T-helper 2 cell treated with Interferon-gamma antibody and Interleukin-4, amounts not matched to agents 5 μg/mL and 100 μg/mL, for 36 hours (primary cell): ENCODE measurements at places on chromosomes 1 and 21.

DNA sequence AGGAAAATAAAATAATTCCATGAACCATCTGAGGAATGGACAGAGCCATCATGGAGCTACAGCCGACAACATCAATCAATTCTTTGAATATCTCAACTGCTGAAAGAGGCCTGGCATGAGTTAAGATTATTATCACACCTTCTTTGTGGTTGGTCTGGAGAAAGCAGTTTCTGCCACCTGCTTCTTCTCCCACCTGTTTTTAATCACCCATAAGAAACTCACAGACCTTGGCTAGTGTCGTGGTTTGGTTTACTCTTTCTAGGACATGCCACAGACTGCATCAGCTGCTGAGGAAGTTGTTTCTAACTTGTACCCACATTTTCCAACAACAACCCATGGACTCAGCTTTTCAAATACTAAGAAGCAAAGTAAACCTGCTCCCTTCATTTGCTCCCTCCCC lies 65.6 kb downstream of the NTPCR start:
- no peaks in the 10 kb centered on the region for H3K27me3 ChIP-seq
- no peak overlapping the region for H3K4me3 ChIP-seq
- DNase-seq: no peak
- H3K27ac ChIP-seq: no peak overlapping the region
- peaks cover 4% of the 10 kb centered on the region for H3K36me3 ChIP-seq
- H3K4me1 ChIP-seq: peaks cover 8% of the 10 kb centered on the region

DNA sequence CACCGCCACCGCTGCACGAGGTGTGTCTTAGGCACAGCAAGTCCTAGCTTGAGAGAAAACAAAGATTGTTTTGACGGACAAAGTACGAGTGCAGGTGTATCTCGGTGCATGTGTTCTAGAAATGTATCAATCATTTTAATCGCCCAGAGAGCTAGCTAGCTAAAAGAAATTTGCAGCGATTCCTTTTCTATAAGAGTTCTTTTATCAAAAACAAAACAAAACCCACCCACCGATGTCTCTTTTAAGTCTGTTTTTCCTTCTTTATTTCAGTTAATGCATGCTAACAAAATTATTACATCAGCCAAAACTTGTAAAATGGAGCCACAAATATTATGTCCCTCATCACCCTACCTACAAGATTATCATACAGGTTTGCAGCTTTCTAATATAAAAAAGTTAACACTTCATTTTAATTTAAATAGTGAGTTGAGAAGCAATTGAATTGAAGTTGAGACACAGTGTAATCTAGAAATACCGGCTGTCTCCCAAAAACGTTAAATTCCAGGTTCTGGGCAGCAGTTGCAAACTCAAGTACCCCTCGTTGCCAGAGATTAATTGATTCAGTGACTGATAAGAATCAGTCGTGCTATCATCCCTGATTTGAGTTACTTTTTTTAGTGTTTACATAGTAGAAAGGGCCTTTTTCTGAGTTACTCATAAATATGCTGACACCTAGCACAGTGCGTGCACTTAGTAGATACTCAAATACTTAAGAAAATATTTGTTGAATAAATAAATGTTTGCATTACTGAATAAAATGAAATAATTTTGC lies 1.5 kb upstream of the SYDE2 start:
- peak overlapping the region; percentile 92 for H3K27ac ChIP-seq
- DNase-seq: no peak
- H3K4me3 ChIP-seq: peak overlapping the region; percentile 94
- H3K27me3 ChIP-seq: peaks cover 38% of the 10 kb centered on the region
- no peaks in the 10 kb centered on the region for H3K36me3 ChIP-seq

DNA sequence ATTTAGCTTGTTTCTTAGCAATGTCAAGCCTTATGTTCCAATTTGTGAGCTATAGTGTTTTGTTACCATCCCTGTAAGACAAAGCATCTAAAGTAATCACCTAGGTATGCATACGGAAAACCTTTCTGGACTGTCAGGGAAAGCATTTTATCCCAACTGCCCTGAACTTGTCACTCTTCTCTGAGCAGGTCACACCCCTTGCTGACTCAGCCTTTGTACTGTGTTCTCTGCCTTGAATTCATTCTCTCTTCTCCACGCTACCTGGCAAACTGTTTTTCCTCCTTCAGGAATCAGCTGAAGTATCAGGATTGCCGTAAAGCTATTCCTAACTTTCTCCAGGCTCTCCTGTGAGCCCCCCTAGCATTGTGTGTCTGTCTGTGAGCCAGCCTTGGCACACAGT lies 54.2 kb downstream of the PBX1 start:
- no peaks in the 10 kb centered on the region for H3K4me1 ChIP-seq
- no peaks in the 10 kb centered on the region for H3K36me3 ChIP-seq
- H3K4me3 ChIP-seq: no peak overlapping the region

DNA sequence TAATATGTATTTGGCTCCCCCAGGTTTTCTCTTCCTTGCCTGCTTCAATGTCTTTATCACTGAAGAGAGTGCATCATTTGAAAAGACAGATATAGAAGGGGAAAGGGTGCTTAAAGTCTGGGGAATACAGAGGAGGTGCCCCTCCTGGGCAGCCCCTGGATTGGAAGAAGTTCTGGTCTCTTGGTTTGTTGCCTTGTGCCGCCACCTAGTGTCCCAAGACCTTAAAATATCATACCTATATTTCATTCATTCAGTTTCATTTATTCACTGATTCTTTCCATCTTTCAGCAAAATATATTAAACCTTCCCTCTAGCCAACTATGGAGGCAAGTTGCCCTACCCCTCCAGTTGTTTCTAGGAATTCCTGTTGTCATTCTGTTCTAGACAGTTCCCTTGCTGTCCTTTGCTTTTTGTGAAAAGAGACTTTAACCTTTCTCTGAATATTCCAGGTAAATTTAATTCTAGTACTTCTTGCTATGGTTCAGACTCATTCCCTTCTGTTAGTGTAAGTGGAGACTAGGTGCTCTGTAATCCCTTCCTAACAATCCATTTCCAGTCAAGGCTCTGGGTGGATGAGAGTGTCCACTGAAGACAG lies 56.1 kb downstream of the MEF2D start:
- no peaks in the 10 kb centered on the region for H3K36me3 ChIP-seq
- H3K27me3 ChIP-seq: peaks cover 70% of the 10 kb centered on the region
- no peak overlapping the region for H3K27ac ChIP-seq
- peaks cover 10% of the 10 kb centered on the region for H3K4me1 ChIP-seq
- peak; percentile 17 for DNase-seq

GRCh38 chr1:168408884-168409283 lies 128.2 kb downstream of the TBX19 start:
- peak overlapping the region; percentile 47 for H3K4me3 ChIP-seq
- peak; percentile 80 for DNase-seq
- peaks cover 6% of the 10 kb centered on the region for H3K36me3 ChIP-seq
- peaks cover 53% of the 10 kb centered on the region for H3K4me1 ChIP-seq
- H3K27me3 ChIP-seq: no peaks in the 10 kb centered on the region

GRCh38 chr1:12201352-12202189 lies 28.3 kb upstream of the VPS13D start:
- no peak overlapping the region for H3K4me3 ChIP-seq
- peaks cover 46% of the 10 kb centered on the region for H3K36me3 ChIP-seq
- no peaks in the 10 kb centered on the region for H3K27me3 ChIP-seq
- no peak overlapping the region for H3K27ac ChIP-seq
- H3K4me1 ChIP-seq: peaks cover 20% of the 10 kb centered on the region
- DNase-seq: no peak

DNA sequence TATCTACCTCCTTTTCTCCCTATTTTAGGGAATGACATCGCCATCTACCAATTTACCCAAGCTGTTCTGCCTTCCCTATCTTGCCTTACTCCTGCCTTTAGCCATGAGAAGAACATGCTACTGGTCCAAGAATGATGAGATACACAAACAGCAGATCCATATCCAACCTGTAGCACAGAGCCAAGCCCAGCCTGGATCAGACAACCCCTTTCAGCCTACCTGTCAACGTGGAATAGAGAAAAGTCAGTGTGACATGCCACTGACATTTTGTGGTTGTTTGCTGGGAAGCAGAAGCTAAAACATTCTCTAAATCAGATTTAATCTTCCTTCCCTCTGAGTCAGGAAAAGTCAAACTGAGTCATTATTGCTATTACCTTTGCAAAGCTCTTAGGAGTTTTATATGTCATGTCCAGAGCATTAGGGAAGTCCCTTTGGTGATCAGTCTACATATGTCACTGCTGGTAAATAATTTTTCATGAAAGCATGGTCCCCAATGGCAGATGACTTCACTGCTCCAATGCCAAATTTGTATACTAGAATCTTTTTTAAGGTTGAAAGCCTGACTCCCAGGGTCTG lies 143.1 kb downstream of the TPR start:
- no peaks in the 10 kb centered on the region for H3K4me1 ChIP-seq
- H3K27me3 ChIP-seq: peaks cover 5% of the 10 kb centered on the region
- no peak overlapping the region for H3K27ac ChIP-seq
- H3K4me3 ChIP-seq: no peak overlapping the region
- DNase-seq: no peak

GRCh38 chr1:66416295-66416694 lies 117.7 kb upstream of the SGIP1 start:
- peaks cover 6% of the 10 kb centered on the region for H3K36me3 ChIP-seq
- no peak overlapping the region for H3K4me3 ChIP-seq
- peaks cover 9% of the 10 kb centered on the region for H3K4me1 ChIP-seq
- DNase-seq: no peak
- no peaks in the 10 kb centered on the region for H3K27me3 ChIP-seq

DNA sequence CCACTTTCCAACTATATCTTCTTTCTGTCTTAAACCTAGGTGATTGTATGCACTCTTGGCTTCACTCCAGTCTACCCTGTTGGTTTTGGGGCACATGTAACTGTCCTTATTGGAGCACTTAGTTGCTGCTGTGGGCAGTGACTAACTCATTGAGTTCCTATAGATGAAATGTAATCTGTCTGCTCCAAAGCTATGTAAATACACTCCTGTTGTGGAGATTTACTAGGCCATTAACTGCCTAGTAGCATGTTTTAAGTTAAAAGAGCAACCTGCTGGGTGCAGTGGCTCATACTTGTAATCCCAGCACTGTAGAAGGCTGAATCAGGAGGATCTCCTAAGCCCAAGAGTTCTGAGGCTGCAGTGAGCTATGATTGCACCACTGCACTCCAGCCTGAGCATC lies 137.6 kb downstream of the ZMYM4 start:
- DNase-seq: no peak
- H3K27me3 ChIP-seq: no peaks in the 10 kb centered on the region
- H3K27ac ChIP-seq: no peak overlapping the region
- peaks cover 39% of the 10 kb centered on the region for H3K36me3 ChIP-seq

DNA sequence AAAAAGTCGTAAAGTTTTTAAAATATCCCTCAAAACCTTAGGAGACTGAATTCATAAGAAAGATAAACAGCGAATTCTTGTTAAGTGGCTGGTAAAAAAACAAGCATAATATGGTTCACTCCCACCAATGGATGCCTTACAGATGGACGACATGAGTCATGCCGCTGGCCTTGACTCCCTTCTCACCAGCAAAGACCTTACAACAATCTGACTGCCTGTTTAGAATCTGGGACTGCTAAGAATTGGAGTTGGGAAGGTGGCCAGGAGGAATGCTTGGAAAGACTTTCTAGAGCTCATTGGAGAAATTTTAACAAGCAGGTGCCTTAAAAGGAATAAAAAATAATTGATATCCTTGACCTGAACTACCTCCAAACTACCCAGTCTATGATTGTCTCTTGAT lies 206.9 kb upstream of the FMN2 start:
- no peaks in the 10 kb centered on the region for H3K36me3 ChIP-seq
- H3K27ac ChIP-seq: no peak overlapping the region
- H3K27me3 ChIP-seq: no peaks in the 10 kb centered on the region
- no peak for DNase-seq
- H3K4me1 ChIP-seq: no peaks in the 10 kb centered on the region
- no peak overlapping the region for H3K4me3 ChIP-seq

GRCh38 chr1:38210021-38210894 lies 163.7 kb upstream of the POU3F1 start:
- H3K27me3 ChIP-seq: peaks cover 22% of the 10 kb centered on the region
- H3K4me1 ChIP-seq: peaks cover 2% of the 10 kb centered on the region
- no peak overlapping the region for H3K27ac ChIP-seq
- DNase-seq: no peak

DNA sequence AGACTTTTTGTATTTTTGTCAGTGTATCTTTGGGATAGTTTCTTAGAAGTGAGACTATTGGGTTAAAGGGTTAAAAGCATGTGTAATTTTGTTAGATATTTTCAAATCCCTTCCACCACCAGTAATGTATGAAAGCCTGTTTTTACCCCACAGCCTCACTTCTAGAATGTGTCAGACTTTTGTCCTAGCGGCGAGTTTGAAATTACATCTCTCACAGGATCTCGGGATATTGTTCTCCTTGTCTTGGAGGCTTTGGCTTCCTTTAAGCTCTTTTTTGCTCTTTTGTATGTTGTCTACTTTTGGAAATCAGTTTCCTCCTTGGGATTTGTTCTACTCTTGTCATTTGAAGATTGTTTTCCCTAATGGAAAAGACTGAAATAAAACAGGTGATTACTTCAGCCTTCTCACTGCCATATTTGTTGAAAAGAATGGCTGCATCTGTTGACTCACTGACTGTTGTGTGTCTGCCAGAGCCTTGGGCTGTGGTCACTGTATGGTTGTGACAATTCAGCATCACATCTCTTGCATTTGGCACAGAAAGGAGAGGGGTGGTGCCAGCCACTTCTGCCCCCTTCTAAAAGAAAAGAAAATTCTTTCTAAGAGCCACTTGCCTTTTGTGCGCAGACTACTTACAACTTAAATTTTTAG lies 22.6 kb downstream of the ST3GAL3 start:
- H3K27me3 ChIP-seq: no peaks in the 10 kb centered on the region
- H3K36me3 ChIP-seq: peaks cover 3% of the 10 kb centered on the region
- no peak overlapping the region for H3K27ac ChIP-seq

DNA sequence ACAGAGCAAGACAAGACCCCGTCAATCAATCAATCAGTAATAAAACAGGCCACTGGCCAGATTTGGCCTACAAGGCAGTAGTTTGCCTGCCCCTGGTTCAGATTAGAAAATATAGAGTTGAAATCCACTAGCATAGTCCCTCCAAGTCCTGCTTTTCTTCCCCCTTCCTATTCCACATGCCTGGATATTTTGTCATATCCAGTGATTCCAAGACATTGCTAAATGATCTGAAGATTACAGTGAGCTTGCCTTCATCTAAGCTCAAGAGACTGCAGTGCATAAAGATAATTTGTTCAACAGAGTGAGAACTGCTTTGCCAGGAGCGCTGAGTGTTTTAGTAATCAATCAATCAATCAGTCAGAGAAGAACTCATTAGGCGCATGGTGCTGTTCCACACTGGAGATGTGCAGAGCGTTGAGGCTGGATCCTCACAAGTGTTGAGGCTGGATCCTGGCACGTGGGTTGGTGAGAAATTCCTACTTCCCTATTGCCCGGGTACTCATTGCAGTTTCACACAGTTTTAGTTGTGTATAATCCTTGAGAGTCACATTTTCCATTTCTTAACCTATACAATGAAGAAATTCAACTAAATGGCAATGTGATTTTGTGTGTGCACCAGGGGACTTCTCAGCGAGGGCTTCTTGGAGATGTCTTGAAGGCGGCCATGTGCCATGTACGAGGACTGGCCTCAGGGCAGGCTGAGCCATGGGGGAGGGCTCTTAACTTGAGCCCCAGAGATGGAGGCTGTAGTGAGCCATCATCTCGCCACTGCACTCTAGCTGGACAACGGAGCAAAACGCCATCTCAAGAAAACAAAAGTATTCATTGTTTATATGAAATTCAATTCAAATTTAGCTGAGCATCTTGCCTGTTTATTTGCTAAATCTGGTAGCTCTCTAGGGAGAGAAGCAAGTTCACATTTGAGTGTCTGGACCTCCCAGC lies 76.3 kb downstream of the TOMM20 start:
- no peaks in the 10 kb centered on the region for H3K36me3 ChIP-seq
- DNase-seq: no peak
- peaks cover 22% of the 10 kb centered on the region for H3K4me1 ChIP-seq
- no peak overlapping the region for H3K27ac ChIP-seq
- H3K4me3 ChIP-seq: no peak overlapping the region
- no peaks in the 10 kb centered on the region for H3K27me3 ChIP-seq

GRCh38 chr1:150089846-150090520 lies 22.4 kb downstream of the VPS45 start:
- peaks cover 40% of the 10 kb centered on the region for H3K36me3 ChIP-seq
- no peaks in the 10 kb centered on the region for H3K27me3 ChIP-seq
- H3K27ac ChIP-seq: no peak overlapping the region
